ENCODE measurements at places on chromosomes 2 and 18.

DNA sequence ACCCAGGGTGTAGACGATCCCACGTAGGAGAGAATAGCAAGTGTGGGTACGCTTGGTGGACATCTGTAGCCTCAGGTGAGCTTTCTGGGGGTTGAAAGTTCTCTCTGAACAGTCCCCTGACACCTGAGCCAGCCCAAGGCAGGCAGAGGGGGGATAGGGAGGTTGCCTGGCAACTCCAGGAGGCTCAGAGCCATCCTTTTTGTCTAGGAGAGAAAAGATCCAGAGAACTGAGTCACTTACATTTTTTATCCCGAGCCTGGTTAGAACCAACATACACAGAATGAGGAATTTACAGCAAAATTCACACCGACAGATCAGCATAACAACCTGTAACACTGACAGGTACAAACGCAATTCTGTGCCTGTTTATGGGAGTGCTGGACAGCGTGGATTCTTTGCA lies 113.2 kb downstream of the SH3BP4 start:
- no peak for DNase-seq

- DNase-seq = no peak
Observed at GRCh38 chr2:88656690-88657089, 29.4 kb upstream of the EIF2AK3 start.

- no peak for DNase-seq
Observed at GRCh38 chr2:231936491-231936890, 10.3 kb upstream of the NPPC start.

- no peak for DNase-seq
Observed at GRCh38 chr2:46195819-46196218, 101.4 kb upstream of the EPAS1 start.

- DNase-seq = no peak
Observed at GRCh38 chr2:186345745-186346144, 140.3 kb upstream of the ZC3H15 start.

All from muscle of arm (tissue), 14 donors.